ENCODE measurements at places on chromosomes 1 and 21.

GRCh38 chr1:99737016-99737415 lies 29.4 kb downstream of the FRRS1 start:
- no peaks in the 10 kb centered on the region for H3K4me1 ChIP-seq
- no peaks in the 10 kb centered on the region for H3K27me3 ChIP-seq
- peak; percentile 57 for DNase-seq
- H3K36me3 ChIP-seq, result no peaks in the 10 kb centered on the region
- H3K4me3 ChIP-seq, result no peak overlapping the region
- H3K27ac ChIP-seq, result no peak overlapping the region

DNA sequence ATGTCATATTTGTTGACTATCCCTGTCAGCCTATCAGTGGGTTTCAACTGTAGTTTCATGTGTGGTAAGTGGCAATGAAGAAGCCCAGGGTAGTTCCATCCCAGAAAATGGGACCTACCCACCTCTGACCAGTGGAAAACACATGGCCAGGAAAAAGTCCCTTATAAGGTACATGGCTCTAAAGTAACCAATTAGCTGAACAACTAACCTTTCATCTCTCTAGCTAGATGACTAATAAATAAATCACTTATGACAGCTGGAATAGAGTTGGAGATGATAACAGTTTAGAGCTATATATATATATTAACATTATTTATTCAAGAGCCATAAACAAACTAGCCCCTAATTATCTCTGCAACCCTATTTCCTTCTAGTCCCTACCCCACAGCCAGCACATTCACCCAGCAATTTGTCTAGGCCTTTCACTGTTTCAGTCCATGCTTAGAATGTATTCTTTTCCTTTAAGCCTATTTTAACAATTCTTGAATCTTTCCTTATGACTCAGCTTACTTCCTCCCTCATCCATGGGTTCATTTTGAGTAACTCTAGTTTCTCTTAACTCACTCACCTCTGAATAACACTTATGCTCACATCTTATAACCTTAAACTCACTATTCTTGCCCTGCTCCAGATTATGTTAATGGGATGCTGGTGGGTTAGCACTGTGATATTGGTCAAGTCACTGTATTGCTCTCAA lies 83.7 kb downstream of the TNFSF18 start:
- H3K27me3 ChIP-seq, result no peaks in the 10 kb centered on the region
- no peak for DNase-seq
- no peaks in the 10 kb centered on the region for H3K4me1 ChIP-seq
- no peak overlapping the region for H3K27ac ChIP-seq
- no peaks in the 10 kb centered on the region for H3K36me3 ChIP-seq

DNA sequence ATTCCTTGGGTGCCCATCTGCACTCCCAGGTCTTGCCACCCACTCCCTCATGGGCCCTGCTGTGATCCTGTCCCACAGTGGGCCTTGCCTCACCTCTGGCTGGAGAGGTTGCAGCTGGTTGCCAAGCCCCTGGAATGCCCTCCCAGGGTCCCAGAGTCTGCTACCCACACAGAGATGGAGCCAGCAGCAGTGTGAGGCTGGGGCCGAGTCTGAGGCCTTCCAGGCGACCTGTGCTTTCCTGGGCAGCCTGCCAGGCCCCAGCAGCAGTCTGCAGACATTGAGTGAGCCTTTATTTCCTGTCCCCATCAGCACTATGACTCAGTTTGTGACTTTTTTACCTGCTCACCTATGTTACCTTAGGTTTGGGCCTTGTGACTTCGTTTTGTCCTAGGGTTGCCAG lies 25.0 kb upstream of the TSPAN2 start:
- DNase-seq, result no peak
- H3K27ac ChIP-seq, result no peak overlapping the region
- H3K27me3 ChIP-seq, result no peaks in the 10 kb centered on the region
- H3K4me3 ChIP-seq, result no peak overlapping the region

DNA sequence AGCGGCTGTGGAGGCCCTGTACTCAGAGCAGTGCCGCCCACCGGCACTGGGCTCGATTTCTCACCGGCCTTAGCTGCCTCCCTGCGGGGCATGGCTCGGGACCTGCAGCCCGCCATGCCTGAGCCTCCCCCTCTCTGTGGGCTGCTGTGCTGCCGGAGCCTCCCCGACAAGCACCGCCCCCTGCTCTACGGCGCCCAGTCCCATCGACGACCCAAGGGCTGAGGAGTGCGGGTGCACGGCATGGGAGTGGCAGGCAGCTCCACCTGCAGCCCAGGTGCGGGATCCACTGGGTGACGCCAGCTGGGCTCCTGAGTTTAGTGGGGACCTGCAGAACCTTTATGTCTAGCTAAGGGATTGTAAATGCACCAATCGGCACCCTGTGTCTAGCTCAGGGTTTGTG lies 5.2 kb upstream of the SOD1 start:
- no peak overlapping the region for H3K27ac ChIP-seq
- peaks cover 8% of the 10 kb centered on the region for H3K36me3 ChIP-seq
- H3K4me1 ChIP-seq, result no peaks in the 10 kb centered on the region
- peak; percentile 55 for DNase-seq
- H3K4me3 ChIP-seq, result no peak overlapping the region

GRCh38 chr21:15274701-15275485 lies 210.1 kb upstream of the NRIP1 start:
- H3K27ac ChIP-seq, result no peak overlapping the region
- no peak for DNase-seq
- H3K4me3 ChIP-seq, result no peak overlapping the region

GRCh38 chr1:239784896-239785295 lies 306.8 kb upstream of the FMN2 start:
- no peak for DNase-seq
- H3K36me3 ChIP-seq, result no peaks in the 10 kb centered on the region
- no peak overlapping the region for H3K27ac ChIP-seq

GRCh38 chr1:11783556-11783955 lies 21.6 kb downstream of the C1orf167 start:
- peaks cover 6% of the 10 kb centered on the region for H3K4me1 ChIP-seq
- DNase-seq, result no peak
- H3K27ac ChIP-seq, result no peak overlapping the region
- H3K36me3 ChIP-seq, result no peaks in the 10 kb centered on the region

GRCh38 chr21:14630556-14631069 lies 84.5 kb upstream of the SAMSN1 start:
- peaks cover 5% of the 10 kb centered on the region for H3K36me3 ChIP-seq
- H3K27ac ChIP-seq, result no peak overlapping the region
- no peak overlapping the region for H3K4me3 ChIP-seq
- peaks cover 7% of the 10 kb centered on the region for H3K4me1 ChIP-seq

- H3K27ac ChIP-seq, result no peak overlapping the region
- no peaks in the 10 kb centered on the region for H3K27me3 ChIP-seq
- DNase-seq, result no peak
- no peaks in the 10 kb centered on the region for H3K4me1 ChIP-seq
- H3K36me3 ChIP-seq, result no peaks in the 10 kb centered on the region
- no peak overlapping the region for H3K4me3 ChIP-seq
Observed at GRCh38 chr1:194629011-194629410, 1442.6 kb upstream of the B3GALT2 start.

DNA sequence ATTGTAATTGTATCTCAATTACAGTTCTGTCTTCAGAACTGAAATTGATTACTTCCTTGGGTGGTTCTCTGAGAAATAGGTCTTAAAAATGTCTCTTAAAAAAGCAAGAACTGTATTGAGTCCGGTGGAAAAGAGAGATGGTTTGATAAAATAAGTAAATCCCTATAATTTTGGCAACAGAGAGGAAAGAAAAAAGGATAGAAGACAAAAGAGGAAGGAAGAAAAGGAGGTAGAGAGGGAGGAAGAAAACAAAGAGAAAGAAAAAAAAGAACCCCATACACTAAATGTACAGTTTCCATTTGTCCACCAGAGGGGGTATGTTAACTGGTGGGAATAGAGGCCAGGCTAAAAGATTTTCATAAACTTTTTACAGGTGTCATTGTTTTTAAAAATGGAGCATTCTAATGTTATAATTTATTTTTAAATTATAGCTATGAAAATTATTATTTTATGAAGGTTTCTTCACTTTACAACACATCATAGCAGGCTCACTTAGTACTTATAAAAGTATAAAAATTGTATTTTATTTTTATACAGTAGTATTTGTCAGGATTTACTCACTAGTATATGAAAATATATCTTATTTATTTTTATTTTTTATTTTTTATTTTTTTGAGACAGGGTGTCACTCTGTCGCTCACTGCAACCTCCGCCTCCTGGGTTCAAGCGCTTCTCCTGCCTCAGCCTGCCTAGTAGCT lies 2.1 kb upstream of the UBE2T start:
- H3K4me3 ChIP-seq, result no peak overlapping the region
- no peaks in the 10 kb centered on the region for H3K27me3 ChIP-seq
- no peaks in the 10 kb centered on the region for H3K4me1 ChIP-seq
- DNase-seq, result no peak

DNA sequence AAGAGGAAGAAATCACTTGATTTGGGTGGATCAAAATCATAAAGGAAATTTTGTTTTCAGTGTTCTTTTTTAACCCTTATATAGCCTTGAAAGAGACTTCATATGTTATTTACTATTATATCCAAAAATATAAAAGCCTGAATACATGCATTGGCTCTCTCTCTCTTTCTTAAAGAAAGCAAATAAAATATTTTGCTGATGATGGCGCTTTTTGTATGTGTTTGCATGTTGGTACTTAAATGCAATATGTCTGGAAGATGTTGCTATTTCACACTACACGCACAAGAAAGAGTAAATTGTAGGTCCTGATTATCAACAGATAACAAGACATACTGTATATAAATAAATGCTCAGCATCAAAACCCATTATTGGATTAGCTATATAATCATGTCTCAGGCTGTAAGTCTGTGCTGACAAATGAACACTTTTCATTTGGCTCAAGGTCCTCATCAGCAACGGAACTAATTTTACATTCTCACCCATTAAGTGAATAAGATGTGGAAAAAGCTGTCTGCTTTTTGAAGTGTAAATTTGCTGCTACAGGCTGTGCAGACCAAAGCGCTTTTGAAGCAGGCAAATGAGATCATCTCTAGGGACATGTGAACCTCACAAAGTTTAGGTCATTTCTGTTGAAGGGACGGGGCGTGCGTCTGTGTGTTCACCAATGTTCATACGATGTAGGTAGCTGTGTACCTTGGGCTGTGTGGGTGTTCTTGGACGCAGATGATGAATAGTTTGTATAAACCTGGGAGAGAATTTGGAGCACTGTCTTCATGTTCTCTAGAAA lies 122.4 kb upstream of the LMO4 start:
- no peaks in the 10 kb centered on the region for H3K27me3 ChIP-seq
- no peak overlapping the region for H3K27ac ChIP-seq
- DNase-seq, result no peak
- H3K36me3 ChIP-seq, result no peaks in the 10 kb centered on the region
- peaks cover 2% of the 10 kb centered on the region for H3K4me1 ChIP-seq

GRCh38 chr1:107433635-107434360 lies 293.0 kb downstream of the NTNG1 start:
- H3K4me1 ChIP-seq, result peaks cover 3% of the 10 kb centered on the region
- DNase-seq, result no peak
- no peak overlapping the region for H3K27ac ChIP-seq
- H3K4me3 ChIP-seq, result no peak overlapping the region
- no peaks in the 10 kb centered on the region for H3K27me3 ChIP-seq

GRCh38 chr1:44783697-44784093 lies 4.3 kb downstream of the BEST4 start:
- no peaks in the 10 kb centered on the region for H3K27me3 ChIP-seq
- no peak for DNase-seq
- H3K4me1 ChIP-seq, result no peaks in the 10 kb centered on the region
- H3K27ac ChIP-seq, result no peak overlapping the region
- peaks cover 4% of the 10 kb centered on the region for H3K36me3 ChIP-seq

- no peak overlapping the region for H3K27ac ChIP-seq
- H3K4me1 ChIP-seq, result no peaks in the 10 kb centered on the region
- no peaks in the 10 kb centered on the region for H3K27me3 ChIP-seq
- no peak overlapping the region for H3K4me3 ChIP-seq
Observed at GRCh38 chr1:206490771-206491405, 16.4 kb upstream of the RASSF5 start.

DNA sequence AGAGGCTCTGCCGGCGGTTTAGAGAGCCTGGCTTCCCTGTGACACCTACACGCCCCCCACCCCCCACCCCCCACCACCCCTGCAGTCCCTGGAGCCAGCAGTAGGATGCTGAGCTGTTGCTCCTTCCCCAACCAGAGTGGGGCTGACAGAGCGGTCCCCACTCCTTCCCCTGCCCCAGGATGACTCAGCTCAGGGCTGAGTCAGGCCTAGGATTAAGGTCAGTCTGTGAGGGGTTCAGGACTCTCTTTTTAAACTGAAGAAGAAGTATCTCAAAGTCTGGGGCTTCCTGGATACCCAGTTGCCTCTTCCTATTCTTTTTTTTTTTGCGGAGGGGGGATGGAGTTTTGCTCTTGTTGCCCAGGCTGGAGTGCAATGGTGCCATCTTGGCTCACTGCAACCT lies 19.1 kb downstream of the DMBX1 start:
- no peaks in the 10 kb centered on the region for H3K27me3 ChIP-seq
- no peak for DNase-seq
- H3K4me3 ChIP-seq, result no peak overlapping the region
- no peaks in the 10 kb centered on the region for H3K4me1 ChIP-seq
- H3K27ac ChIP-seq, result no peak overlapping the region

- H3K27me3 ChIP-seq, result no peaks in the 10 kb centered on the region
- peaks cover 5% of the 10 kb centered on the region for H3K36me3 ChIP-seq
- H3K4me3 ChIP-seq, result no peak overlapping the region
- no peaks in the 10 kb centered on the region for H3K4me1 ChIP-seq
- DNase-seq, result no peak
Observed at GRCh38 chr21:44420416-44421205, 34.7 kb upstream of the LRRC3 start.

- no peaks in the 10 kb centered on the region for H3K4me1 ChIP-seq
- no peaks in the 10 kb centered on the region for H3K27me3 ChIP-seq
Observed at GRCh38 chr1:107135463-107135862, 5.4 kb upstream of the NTNG1 start.

DNA sequence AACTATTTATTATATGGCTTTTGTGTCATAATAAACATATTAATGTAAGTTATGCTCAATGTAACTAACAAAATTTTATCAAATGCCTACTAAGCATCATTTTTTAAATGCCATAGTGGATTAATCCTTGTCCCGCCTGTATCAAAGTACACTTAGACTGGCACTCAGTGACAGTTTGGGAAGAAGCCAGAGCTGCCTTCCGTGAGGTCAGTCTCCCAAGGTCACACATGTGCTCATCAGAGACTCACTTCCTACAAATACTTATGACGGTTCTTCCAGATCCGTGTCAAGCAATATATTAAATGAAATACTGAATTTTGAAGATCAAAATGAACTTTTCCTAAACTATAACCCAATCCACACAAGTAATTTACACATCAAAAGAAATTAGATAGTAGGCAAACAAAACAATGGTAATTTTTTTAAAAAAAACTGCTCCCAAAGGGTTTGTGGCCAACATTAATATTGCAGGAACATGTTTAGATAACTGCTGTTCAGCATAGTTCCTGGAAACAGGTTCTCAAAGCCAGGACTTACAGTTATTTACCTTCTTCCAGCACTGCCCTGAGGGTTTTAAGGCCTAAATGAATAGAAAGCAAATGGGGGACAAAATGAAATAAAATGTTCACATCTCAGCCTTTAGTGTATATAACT lies 27.2 kb downstream of the WLS start:
- no peaks in the 10 kb centered on the region for H3K27me3 ChIP-seq
- no peak for DNase-seq
- no peaks in the 10 kb centered on the region for H3K36me3 ChIP-seq

GRCh38 chr1:244074559-244075171 lies 23.6 kb downstream of the ZBTB18 start:
- H3K27me3 ChIP-seq, result no peaks in the 10 kb centered on the region
- no peak overlapping the region for H3K4me3 ChIP-seq
- no peak overlapping the region for H3K27ac ChIP-seq
- DNase-seq, result no peak
- peaks cover 5% of the 10 kb centered on the region for H3K4me1 ChIP-seq
- H3K36me3 ChIP-seq, result no peaks in the 10 kb centered on the region

Data from H9 (cell line).